ENCODE measurements at places on chromosomes 1 and 21. TPM values are rescaled to one million over a fixed set of nuclear protein-coding genes. Genes with fewer than 3 reads are reported as not detected.

DNA sequence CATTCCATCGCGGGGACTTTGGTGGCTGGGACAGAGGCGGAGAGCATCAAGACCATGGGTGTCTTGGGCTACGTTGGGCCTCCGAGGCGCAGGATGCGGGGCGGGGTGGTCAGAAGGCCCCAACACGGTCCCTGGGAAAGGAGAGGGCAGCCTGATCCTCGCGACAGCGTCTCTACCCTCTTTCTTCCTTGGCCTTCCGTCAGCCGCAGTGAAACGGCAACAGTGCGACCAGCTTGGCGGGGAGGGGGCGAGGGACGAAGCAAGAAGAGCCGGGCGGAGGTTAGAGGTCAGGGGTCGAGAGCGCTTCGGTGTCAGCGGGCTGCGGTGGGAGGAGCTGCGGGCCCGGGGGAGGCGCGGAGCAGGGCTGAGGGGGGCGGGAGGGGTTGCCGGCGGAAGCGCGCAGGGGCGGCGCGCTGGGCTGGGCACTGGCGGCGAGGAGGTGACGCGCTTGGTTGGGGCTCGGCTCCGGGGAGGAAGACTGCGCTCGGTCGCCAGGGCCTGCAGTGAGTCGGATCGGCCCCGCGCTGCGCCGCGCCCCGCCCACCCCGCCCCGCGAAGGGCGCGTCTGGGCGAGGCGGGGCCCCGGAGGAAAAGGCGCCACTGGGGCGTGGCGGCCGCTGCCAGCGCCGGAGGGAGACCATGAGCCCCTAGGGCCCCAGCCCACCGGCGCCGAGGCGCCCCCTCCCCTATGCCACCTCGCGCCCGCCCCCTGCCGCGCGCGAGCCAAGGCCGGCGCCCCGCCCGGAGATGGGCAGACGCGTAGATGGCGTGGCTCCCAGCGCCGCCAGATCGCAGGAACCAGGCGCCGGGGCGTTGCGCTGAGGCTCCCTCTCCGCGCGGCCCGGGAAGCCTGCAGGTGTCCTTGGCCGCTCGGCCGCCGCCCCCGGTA lies at the start of gene KCNC4:
Gene KCNC4, plus strand, starts transcription at position 600 of the 889 bp plus-strand sequence. CDS start 1,186 bp downstream, outside the sequence.
- no peaks in the 10 kb centered on the region for H3K36me3 ChIP-seq
- DNase-seq: peak; percentile 96
- H3K4me1 ChIP-seq: no peaks in the 10 kb centered on the region

- no peaks in the 10 kb centered on the region for H3K36me3 ChIP-seq
- no peaks in the 10 kb centered on the region for H3K4me1 ChIP-seq
- H3K4me3 ChIP-seq: no peak overlapping the region
- H3K27ac ChIP-seq: no peak overlapping the region
- no peak for DNase-seq
These were observed 345.3 kb downstream of the MATN1 start for GRCh38 chr1:30378003-30378596.

Gene HSD17B7
- total RNA-seq: 12.8 TPM

DNA sequence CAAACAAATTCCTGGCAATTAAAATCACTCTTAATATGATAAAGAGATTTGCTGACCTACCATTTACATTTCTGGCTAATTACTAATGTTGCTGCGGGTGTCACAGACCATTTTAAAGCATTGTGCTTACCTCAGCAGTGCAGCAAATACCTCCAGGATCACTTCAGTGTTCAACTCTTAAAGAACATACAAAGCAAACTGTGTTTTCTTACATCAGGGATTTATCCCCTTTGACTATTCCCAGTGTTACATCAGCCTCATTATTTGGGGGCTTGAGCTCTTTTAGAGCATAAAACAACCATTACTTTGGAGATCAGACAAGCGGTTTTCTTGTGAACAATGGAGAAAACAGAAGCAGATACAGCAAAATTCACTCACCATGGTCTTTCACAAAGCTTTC lies 185.4 kb downstream of the LYPLAL1 start:
- DNase-seq: no peak
- no peaks in the 10 kb centered on the region for H3K36me3 ChIP-seq
- H3K27ac ChIP-seq: no peak overlapping the region
- no peaks in the 10 kb centered on the region for H3K27me3 ChIP-seq

Gene CATSPERE
- 2.0 TPM for total RNA-seq

DNA sequence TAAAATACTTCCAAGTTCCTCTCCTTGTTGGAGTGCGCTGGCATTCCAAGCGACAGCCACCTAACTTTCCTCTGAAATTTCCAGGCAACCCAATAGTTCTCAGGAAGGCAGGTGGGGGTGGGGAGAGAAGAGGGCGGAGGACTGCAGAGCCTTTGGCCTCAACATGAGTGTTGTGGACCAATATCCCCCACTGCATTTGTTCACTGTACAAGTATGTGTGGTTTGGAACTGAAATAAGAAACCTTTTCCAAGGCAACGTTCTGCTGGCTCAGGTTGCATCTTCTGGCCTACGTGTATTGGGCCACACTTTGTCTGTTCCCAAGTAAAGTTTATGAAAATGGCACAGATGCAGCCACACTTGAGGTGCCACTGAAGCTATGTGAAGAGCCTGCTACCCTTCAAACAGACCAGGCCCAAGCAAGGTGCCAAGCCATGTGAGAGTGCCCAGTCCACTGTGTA lies 153.4 kb downstream of the DHRS3 start:
- H3K36me3 ChIP-seq: no peaks in the 10 kb centered on the region
- peak; percentile 79 for DNase-seq
- H3K27ac ChIP-seq: peak overlapping the region; percentile 88

- DNase-seq: peak; percentile 53
- no peaks in the 10 kb centered on the region for H3K27me3 ChIP-seq
- peak overlapping the region; percentile 69 for H3K27ac ChIP-seq
These were observed 38.6 kb upstream of the GADD45A start for GRCh38 chr1:67646145-67647035.

- H3K4me3 ChIP-seq: no peak overlapping the region
- no peaks in the 10 kb centered on the region for H3K4me1 ChIP-seq
- H3K27me3 ChIP-seq: no peaks in the 10 kb centered on the region
- no peak for DNase-seq
These were observed 61.9 kb downstream of the LAMC2 start for GRCh38 chr1:183247931-183248330.

GRCh38 chr1:206772243-206772937 lies at the start of gene IL10:
Gene IL10, minus strand, starts transcription at chr1:206772494. Its CDS starts 59 bp downstream, at chr1:206772435.
- H3K27me3 ChIP-seq: no peaks in the 10 kb centered on the region
- no peak within 1 kb of the TSS for H3K4me3 ChIP-seq
- DNase-seq: no peak
- no peaks in the 10 kb centered on the region for H3K36me3 ChIP-seq
- no peak within 1 kb of the TSS for H3K27ac ChIP-seq
- no peaks in the 10 kb centered on the region for H3K4me1 ChIP-seq

- DNase-seq: peak; percentile 62
- H3K4me3 ChIP-seq: no peak overlapping the region
- H3K27me3 ChIP-seq: no peaks in the 10 kb centered on the region
- no peak overlapping the region for H3K27ac ChIP-seq
- H3K36me3 ChIP-seq: no peaks in the 10 kb centered on the region
These were observed 21.0 kb upstream of the ARF1 start for GRCh38 chr1:228061411-228062084.

DNA sequence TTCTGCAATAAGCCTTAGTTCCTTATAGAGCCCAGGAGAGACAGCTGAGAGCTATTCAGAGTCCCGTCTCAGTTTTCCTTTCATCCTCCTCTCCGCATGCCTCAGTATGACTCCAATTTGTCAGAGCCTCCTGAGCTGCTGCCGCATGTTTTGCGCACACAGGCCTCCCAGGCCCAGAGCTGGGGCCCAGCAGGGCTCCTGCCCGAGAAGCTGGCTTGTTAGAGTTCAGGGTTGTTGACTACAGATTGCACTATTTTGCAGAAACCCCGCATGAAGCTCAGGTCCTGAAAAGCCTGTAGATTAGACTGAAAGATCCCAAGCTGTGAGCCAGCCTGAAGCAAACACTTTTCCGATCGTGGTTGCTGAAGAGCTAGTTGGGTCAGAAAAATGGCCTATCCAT lies 51.5 kb downstream of the IGSF5 start:
- no peak overlapping the region for H3K27ac ChIP-seq
- no peaks in the 10 kb centered on the region for H3K27me3 ChIP-seq
- no peak overlapping the region for H3K4me3 ChIP-seq
- H3K4me1 ChIP-seq: no peaks in the 10 kb centered on the region
- H3K36me3 ChIP-seq: no peaks in the 10 kb centered on the region

DNA sequence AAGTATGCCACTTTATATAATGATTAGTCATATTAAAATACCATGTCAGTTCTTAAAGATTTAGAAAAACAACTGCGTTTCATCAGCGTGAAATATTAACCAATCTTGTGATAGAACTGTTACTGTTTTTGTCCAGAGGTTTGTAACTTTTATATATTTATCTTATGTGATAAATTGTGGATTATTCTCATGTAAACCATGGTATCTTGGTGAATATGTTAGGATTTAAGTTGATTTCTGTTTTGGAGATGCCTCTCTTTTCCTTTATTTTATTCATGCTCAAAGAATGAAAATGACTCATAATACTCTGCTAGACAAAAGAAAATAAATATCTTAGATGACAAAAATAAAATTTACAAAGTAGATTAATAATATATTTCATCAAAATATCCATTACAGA lies 88.4 kb downstream of the ADGRL4 start:
- H3K4me1 ChIP-seq: no peaks in the 10 kb centered on the region
- H3K27me3 ChIP-seq: no peaks in the 10 kb centered on the region
- H3K36me3 ChIP-seq: no peaks in the 10 kb centered on the region

DNA sequence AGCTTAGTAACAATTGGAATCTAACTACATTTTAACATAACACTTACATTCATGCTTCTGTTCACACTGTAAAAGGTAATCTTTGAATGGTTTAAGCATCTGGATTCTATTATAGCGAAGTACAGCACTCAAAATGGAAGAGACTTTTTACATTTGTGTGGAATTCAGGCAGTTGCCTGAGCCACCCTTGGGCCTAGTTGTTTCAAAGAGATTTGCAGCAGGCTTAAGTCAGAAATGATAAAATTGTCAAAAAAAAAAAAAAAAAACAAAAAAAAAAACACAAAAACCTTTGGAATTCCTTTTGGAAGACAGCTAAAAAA lies 199.9 kb downstream of the LYPLAL1 start:
- no peak overlapping the region for H3K4me3 ChIP-seq
- no peaks in the 10 kb centered on the region for H3K4me1 ChIP-seq
- no peaks in the 10 kb centered on the region for H3K36me3 ChIP-seq
- no peak overlapping the region for H3K27ac ChIP-seq

DNA sequence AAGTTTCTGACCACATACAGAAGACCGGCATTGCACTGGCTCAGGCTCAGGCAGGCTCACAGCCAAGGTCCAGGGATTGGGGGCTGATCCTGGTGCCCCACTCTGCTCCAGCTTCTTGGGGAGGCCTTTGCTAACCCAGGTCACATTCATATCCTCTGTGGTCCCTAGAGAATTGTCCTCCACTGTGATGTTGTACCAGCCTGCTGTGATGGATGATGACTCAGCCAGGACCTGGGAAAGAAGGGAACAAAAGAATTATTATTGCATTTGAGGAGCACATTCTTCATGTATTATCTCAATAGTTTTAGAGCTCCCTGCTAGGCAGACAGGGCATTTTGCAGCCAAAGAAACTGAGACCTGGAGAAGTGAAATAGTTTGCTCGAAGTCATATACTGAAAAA lies 114.3 kb upstream of the ETV3 start:
- no peaks in the 10 kb centered on the region for H3K27me3 ChIP-seq
- H3K4me1 ChIP-seq: no peaks in the 10 kb centered on the region
- H3K36me3 ChIP-seq: no peaks in the 10 kb centered on the region
- H3K4me3 ChIP-seq: no peak overlapping the region

GRCh38 chr1:167221126-167221737 lies 546 bp downstream of the POU2F1 start:
- peak; percentile 57 for DNase-seq
- H3K27me3 ChIP-seq: no peaks in the 10 kb centered on the region
- no peaks in the 10 kb centered on the region for H3K4me1 ChIP-seq
- no peaks in the 10 kb centered on the region for H3K36me3 ChIP-seq
- peak overlapping the region; percentile 76 for H3K27ac ChIP-seq

DNA sequence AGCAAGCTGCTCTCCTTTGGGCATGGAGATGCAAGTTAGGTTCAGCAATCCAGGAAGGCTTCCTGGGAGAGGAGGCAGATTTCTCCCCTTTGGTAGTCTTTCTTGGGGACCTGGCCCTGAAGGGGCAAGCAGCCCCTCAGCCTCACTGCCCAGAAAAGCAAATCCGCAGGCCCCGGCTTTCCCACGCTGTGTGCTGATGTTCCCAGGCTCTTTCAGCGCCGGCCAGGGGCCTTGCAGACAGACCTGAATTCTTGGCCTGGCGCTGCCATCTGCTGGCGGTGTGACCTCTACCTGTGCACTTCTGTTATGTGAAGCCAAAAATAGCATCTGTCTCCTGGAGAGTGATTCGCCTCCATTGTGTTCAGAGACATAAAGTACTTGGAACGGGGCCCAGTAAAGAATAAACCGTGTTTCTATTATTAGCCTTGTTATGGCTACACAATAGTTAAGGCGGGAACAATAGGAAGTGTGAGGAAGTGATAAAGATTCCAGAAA lies 64.8 kb downstream of the ALPL start:
- no peaks in the 10 kb centered on the region for H3K27me3 ChIP-seq
- H3K4me1 ChIP-seq: no peaks in the 10 kb centered on the region
- no peaks in the 10 kb centered on the region for H3K36me3 ChIP-seq
- DNase-seq: peak; percentile 87
- no peak overlapping the region for H3K4me3 ChIP-seq

DNA sequence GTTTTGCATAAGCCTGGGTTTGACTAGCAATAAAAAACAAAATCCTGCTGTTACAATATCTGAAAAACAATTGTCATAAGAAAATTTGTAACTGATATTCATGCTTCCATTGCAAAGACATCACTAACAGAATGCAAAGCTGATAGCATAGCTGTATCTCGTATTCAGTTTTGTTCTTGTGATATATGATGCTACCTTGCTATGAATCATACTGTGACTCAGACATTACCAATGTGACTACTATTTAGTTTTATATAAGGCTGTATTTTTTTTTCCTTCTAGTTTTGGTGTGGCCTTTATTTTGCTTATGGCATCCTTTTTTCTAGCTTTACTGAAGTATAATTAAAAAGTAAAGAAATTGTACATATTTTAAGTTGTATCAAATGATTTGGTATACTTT lies 1381.8 kb downstream of the MRPL39 start:
- no peaks in the 10 kb centered on the region for H3K4me1 ChIP-seq
- H3K27ac ChIP-seq: no peak overlapping the region
- no peaks in the 10 kb centered on the region for H3K27me3 ChIP-seq
- no peak overlapping the region for H3K4me3 ChIP-seq
- H3K36me3 ChIP-seq: no peaks in the 10 kb centered on the region

Gene CCDC18
- total RNA-seq: 6.6 TPM
